Fibroblast of skin of right biceps (primary cell): ENCODE measurements at places on chromosomes 5 and 9.

DNA sequence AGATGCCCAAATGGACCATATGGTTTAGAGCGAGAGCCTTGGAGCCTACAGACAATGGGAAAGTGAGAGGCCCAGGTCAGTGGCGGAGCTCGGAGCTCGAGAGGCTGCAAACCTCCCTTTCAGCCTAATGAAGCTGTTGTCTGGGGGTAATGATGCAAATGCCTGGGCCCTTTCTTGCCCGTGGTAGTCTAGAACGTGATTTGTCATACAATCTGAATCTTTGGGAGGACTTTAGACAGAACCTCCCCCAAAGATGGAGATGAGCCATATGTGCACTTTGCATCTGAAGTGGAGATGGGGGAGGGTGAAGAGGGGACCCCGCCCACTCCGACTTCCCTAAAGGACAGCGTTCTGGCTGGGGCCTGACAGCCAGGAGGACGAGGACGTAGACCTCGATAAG is 10.3 kb upstream of the NEUROG1 start:
- DNase-seq, result no peak

GRCh38 chr9:86242071-86242470 is 17.4 kb downstream of the C9orf153 start:
- DNase-seq, result no peak

DNA sequence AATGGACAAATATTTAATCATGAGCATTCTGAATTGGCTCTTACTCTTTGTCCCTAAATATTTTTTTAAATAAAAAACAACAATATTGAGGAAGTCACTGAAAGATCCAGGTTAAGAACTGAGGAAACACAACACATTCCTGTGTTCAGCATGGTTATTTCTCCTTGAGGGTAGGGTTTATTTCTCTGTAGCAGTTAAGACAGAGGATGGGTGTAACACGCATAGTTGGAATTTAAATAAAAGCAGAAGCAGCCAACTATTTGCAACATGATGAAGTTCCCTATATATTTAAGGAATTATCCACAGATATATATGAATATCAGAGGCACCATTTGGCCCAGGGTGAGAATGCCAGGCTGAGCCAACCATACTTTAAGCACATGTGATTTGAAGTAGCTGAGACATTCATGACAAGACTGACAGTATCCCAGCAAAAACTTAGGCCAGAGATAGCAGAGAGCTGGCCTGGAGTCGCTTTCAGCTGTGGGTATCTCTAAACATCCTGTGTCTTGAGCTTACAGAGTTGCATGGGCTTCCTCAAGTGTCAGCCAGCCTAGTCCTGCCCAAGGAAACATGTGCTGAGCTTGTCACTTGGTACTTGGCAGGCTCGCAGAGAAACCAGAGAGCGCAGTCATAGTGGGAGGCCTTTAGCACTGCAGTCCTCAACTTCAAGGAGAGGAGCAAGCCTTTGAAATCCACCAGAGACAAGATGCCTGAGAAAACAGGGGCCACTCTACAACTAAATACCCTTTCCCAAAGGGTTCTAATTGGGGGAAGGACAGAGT is 43.6 kb downstream of the SEMA5A start:
- DNase-seq, result no peak

- peak; percentile 67 for DNase-seq
Measured at GRCh38 chr9:134525841-134526583, 115.6 kb upstream of the COL5A1 start.

- DNase-seq, result no peak
Measured at GRCh38 chr9:8265281-8265680, 465.7 kb upstream of the DMAC1 start.

- peak; percentile 69 for DNase-seq
Measured at GRCh38 chr9:126395439-126396212, 69.0 kb downstream of the MVB12B start.

- DNase-seq, result no peak
Measured at GRCh38 chr9:110814159-110814558, 145.6 kb downstream of the MUSK start.

GRCh38 chr9:130472184-130472705 is 27.5 kb downstream of the ASS1 start:
- no peak for DNase-seq

GRCh38 chr5:58066557-58066956 is 393.3 kb downstream of the PLK2 start:
- DNase-seq, result no peak

- DNase-seq, result no peak
Measured at GRCh38 chr5:2173151-2173834, 290.6 kb upstream of the IRX4 start.

GRCh38 chr9:127223810-127224177 is 40.8 kb upstream of the GARNL3 start:
- no peak for DNase-seq

DNA sequence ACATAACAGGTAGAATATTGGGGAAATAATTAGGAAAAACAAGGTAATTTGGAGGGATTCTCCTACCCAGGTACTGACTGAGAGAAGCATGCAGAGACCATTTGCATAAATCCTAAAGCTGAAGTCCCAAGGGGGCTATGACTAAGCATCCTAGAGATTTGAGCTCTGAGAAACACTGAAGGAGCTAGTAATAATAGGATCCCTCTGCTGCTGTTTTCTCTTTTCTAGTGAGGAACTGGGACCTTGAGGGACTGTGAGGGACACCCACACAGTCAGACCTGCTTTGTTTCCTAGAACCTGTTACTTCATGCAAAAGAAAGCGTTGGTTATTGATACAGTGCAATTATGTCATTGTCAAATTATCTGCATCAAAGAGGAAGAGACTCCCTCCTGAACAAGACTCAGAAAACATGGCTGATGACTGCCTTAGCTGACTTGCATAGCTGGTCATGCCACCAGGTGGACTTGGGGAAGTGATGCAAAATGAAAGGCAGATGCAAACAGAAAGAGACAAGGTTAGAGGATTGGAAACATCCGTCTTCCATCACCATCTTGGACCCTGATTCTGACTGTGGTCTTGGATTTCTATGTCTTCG is 335.4 kb downstream of the NTRK2 start:
- peak; percentile 15 for DNase-seq

DNA sequence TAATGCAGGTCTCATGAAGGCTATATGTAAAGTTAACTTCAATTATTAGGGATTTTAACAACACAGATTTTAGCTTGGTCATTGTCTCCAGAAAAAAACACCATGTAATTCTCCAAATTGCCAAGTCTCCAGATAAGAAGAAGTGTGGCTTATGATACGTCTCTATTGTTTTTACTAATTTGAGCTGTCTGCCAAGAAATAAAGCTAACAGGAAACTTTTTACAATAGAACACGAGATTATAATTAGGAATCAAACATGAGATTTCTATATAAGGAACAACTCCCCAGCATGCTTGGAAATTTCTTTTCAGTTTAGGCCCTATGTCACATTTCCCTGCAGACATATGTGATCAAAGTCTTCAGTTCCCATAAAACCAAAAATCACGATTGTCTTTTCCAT is 142.7 kb downstream of the MCTP1 start:
- no peak for DNase-seq

GRCh38 chr5:121675924-121676323 is 175.8 kb upstream of the FTMT start:
- DNase-seq, result no peak

DNA sequence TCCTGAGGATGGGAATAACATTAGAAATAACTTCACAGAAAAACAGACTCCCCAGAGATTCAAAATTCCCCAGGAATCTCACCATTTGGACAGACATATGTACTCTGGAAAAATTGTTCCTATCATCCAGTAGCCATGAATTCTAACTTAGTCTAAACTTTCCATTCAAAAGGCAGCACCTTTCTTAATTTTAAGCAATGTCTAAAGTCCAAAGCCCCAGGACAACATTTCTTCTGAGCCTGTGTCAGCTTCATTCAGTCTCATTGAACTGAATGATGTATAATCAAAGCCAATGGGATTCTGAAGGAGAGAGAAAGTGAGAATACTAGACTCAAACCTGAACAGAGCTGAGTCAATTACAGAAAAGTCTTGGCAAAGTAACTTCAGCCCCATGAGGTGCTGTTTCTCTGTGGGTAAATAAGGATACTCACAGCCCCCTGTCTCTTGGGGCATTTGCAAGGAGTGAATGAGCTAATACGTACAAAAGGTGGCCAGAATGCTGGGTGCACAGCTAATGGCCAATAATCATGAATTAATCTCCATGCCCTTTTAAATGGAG is 140.6 kb downstream of the SEMA5A start:
- DNase-seq, result no peak

GRCh38 chr5:98651715-98652114 is 121.7 kb upstream of the RGMB start:
- no peak for DNase-seq

GRCh38 chr5:110588286-110588980 is 138.0 kb downstream of the TMEM232 start:
- DNase-seq, result peak; percentile 36

DNA sequence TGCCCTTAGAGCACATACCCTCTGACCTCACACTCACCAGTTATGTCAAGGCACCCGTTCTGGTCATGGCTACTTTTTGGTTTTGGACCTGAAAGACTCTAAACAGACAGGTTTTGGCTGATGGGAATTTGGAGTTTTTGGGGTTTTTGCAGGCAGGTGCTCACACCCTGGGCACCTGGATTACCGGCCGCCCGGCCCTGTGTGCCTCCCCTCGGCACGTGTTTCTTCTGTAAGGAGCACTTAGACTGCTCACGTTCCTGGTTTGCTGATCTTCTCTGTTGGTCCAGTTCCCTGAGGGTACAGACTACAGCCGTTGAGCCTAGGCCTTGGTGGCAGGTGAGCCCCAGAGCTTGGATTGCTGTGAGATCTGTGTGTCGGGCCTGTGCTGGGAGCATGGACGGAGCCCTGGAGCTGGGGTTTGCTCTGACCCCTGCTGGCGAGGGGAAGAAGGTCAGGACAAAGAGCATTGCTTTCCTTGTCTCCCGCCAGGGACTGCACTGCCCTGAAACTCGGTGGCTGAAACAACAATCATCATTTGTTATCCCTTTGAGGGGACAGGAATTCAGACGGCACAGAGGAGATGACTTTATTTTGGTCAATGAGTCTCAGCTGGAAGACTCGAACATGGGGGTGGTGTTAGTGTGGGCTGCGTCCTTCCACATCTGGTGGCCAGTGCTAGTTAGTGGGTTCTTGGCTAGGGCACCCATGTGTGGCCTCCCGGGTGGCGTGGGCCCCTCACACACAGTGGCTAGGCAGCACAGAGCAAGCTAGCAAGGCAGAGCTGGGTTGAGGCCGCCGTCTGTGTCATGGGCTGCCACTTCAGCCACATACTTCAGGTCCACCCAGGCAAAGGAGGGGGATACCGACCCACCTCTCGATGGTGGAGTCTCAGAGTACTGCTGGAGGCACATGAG is 76.4 kb downstream of the EHMT1 start:
- peak; percentile 30 for DNase-seq

DNA sequence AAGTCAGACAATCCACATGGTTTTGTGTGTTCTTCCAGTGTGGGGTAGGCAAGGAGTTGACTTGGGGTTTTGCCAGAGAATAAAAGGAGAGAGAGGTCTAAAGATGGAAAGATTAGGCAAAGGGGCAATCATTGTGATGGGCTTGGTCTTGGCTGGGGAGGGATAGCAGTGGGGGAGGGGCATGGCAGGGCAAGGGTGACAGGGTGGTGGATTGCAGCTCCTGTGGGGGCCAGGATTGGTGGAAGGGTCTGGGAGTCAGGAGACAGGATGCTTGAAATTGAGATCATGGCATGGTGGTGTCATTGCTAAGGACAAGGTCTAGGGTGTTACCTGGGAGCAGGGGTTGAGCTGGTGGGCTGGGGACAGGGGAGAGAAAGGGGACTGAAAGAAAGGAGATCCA is 57.6 kb downstream of the ZNF618 start:
- no peak for DNase-seq

- DNase-seq, result peak; percentile 99
Measured at GRCh38 chr5:68433923-68434879, 218.6 kb downstream of the PIK3R1 start.

GRCh38 chr9:130137081-130137640 is 35.0 kb upstream of the NCS1 start:
- DNase-seq, result no peak

GRCh38 chr5:179118338-179118737 is 58.2 kb downstream of the ZNF354C start:
- no peak for DNase-seq

- DNase-seq, result no peak
Measured at GRCh38 chr5:13763719-13764118, 180.8 kb downstream of the DNAH5 start.
